ENCODE measurements at places on chromosomes 4 and X.

- no peak for DNase-seq
Observed at GRCh38 chr4:157204634-157205244, 15.8 kb upstream of the GRIA2 start.

DNA sequence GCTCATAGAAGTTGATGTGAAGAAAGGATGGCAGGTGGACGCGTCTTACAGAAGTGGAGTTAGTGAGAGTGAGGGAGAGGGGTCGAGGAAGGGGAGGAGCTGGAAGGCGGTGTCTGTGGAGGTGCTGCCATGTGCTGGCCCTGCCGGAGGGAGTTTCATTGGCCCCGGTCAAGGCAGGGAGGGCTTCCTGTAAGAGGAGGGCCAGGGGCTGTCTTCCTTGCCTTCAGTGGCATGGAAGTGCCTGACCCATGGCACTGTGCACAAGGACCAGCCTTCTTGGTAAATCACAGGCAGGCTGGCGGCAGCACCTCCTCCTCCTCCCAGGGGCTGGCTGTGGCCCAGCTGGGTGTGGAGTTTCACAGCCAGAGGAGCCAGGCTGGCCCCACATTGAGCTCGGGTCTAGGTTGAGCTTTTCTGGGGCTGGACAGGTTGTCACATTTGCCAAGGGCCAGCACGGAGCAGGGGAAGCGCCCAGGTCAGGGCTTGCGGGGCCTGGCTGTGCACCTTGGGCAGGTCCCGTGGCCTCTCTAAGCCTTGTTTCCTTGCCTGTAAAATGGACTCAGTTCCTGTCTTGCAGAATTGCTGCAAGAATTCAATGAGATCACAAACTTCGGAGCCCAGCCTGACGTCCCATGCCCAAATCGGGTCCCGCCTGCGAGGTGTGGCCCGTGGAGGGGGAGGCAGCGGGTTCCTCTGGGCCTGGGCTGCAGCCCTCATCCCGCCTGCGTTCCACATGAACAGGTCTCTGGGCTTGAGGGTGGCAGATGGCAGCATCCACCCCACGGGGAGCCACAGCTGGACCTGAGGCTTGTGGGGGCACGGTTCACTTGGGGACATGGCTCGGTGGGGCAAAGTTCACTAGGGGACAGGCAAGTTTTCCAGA, 7.0 kb downstream of the HTRA3 start:
- no peak for DNase-seq

GRCh38 chrX:20140420-20140819, 1.2 kb downstream of the EIF1AX start:
- DNase-seq, result no peak

- no peak for DNase-seq
Observed at GRCh38 chrX:46627711-46628419, 54.3 kb downstream of the CHST7 start.

DNA sequence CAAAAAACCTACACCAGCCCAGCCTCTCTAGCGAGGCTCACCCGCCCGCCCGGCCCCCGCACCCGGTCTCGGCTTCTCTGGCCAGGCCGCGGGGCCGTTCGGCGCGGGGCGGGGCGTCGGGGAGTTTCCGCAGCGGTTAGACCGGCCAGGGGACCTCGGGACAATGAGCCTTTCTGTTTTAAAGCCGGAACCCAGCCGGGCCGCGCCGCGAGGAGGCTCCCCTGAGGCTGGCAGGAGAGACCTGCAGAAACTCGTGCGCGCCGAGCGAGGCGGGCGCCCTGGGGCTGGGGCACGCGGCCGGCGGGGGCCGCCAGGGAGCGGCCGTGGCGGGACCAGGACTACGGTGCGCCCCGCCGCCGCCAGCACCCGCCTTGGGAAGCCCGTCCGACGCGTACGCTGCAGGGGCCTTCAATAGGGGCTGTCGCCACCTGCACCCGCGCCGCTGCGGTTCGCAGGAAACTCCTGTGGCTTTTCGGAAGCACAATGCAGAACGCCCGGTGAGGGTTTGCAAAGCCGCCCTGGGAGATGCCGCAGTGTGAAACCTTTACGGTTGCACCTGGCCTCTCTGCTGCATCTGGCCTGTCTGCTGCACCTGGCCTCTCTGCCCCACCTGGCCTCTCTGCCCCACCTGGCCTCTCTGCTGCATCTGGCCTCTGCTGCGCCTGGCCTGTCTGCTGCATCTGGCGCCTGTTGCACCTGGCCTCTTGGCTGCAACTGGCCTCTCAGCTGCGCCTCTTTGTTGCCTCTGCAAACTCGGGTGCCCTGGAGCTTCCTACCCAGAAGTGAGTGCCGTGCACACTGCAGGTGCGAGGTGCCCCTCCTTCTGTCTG, 63.9 kb downstream of the TRAPPC11 start:
- DNase-seq, result peak; percentile 38

DNA sequence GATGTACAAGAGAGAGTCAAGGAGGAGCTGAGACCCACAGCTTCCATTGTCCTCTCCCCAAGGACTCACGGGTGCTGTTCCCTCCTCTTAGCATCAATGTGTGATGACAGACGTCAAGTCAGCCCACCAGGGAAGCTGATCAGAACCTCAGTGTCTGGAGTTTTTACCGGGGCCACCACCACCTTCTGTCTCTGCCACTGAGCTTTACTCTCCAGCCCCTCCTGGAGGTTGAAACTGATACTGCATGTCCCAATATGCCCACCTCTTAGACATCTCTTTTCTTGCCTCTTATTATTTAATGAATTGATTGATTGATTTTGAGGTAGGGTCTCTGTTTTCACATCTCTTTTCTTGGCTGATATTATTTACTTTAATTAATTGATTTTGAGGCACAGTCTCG, 10.3 kb upstream of the AKAP17A start:
- peak; percentile 12 for DNase-seq

GRCh38 chrX:113289503-113289902, 448.9 kb upstream of the AMOT start:
- DNase-seq, result no peak

DNA sequence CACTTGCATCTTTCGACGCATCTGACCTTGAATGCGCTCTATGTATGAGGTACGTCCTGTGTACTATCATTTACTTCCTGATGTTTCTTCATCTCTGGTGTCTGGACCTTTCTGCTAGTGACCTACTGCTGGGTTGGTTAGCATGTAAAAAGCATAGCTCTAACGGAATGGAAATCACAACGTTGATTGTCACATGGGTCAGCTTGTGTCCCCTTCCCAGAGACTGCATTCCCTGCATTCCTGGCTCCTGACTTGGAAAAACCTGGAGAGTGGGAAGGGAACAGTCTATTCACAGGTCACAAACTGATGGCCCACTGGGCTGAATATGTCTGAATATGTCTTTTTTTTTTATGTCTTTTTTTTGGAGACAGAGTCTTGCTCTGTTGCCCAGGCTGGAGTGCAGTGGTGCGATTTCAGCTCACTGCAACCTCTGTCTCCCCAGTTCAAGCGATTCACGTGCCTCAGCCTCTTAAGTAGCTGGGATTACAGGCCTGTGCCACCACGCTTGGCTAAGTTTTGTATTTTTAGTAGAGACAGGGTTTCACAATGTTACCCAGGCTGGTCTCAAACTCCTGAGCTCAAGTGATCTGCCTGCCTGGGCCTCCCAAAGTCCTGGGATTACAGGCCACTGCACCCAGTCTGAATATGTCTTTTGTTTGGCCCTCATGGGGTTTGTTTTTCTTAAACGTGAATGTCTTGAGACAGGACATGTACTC, 16.3 kb downstream of the LONRF3 start:
- no peak for DNase-seq

- no peak for DNase-seq
Observed at GRCh38 chr4:22483551-22483981, 32.3 kb downstream of the ADGRA3 start.

DNA sequence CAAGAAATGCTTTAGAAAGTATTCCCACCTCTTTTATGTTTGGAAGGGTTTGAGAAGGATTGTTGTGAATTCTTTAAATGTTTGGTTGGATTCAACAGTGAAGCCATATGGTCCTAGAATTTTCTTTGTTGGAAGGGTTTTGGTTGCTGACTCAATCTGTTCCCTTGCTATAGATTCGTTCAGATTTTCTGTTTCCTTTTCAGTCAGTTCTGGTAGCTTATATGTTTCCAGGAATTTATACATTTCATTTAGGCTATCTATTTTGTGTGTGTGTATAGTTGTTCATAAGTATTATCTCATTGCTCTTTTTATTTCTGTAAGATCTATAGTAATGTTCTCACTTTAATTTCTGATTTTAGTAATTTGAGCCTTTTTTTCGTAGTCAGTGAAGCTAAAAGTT, 114.4 kb downstream of the MSN start:
- no peak for DNase-seq

GRCh38 chrX:16207634-16208033, 40.4 kb downstream of the MAGEB17 start:
- no peak for DNase-seq

GRCh38 chr4:172601195-172601594, 567.4 kb upstream of the GALNT7 start:
- no peak for DNase-seq

GRCh38 chr4:124181039-124181438, 531.5 kb downstream of the ANKRD50 start:
- DNase-seq, result no peak

- no peak for DNase-seq
Observed at GRCh38 chr4:73451404-73451803, 15.4 kb downstream of the AFP start.

DNA sequence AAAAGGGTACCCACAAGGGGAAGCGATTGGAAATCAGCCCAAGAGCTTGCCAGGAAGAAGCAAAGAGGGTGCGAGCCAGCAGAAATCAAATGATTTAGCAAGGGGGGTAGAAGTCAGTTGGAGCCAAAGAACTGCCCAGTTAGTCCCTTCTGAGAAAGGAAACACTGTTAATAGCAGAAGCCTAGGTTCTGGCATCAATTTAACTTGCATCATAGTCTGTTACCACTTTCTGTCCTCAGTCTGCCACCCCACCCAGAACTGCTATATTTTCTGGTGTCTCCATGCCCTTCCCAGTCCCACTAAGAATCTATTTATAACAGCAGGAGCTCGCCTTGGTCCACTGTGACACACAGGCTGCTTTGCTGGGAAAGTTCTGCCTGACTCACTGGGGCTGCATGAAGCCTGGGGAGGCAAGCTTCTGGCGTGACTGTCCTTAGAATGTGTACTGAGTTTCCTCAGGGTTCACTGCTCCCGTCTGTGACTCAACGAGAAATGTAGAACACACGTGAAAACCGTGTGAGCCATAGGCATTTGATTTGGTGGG, 157.8 kb upstream of the TTC29 start:
- peak; percentile 48 for DNase-seq

DNA sequence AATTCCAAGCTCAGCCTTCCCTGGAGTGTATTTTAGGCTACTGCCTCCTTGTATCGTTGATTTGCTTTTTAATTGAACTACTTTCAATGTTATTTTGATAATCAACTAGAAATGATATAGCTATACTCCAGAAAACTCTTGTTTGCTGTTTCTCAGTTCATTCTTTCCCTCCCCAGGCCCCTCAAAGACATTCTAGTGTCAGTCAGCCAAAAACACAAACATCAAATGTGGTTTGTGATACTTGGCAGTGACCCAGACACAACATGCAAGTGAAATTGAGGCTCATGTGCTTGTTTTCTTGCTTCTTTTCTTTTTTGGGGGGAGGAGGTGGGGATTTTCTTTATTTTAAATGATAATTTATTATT, 7.6 kb downstream of the FAT4 start:
- peak; percentile 63 for DNase-seq

- no peak for DNase-seq
Observed at GRCh38 chr4:40292313-40292759, 42.8 kb upstream of the CHRNA9 start.

GRCh38 chr4:140286456-140286855, 87.0 kb upstream of the SCOC start:
- no peak for DNase-seq

GRCh38 chr4:153008578-153009199, 72.6 kb downstream of the FHDC1 start:
- no peak for DNase-seq

DNA sequence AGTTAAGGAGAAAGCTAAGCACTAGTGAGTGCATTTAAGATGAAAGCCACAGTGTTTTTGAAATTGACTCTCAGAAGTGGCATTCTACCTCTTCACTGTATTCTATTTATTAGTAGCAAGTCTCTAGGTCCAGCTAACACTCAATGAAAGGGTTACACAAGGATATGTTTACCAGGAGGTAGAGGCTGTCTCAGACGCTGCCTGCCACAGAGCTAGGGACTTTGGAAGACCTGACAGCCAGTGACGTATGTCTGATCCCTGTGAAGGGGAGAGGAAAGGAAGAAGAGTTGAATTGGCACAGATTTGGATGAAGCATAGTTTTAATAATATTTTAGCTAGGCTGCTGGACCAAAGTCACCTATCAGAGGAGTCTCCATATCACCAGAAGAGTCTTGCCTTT, 36.5 kb upstream of the KLHL2 start:
- DNase-seq, result no peak

DNA sequence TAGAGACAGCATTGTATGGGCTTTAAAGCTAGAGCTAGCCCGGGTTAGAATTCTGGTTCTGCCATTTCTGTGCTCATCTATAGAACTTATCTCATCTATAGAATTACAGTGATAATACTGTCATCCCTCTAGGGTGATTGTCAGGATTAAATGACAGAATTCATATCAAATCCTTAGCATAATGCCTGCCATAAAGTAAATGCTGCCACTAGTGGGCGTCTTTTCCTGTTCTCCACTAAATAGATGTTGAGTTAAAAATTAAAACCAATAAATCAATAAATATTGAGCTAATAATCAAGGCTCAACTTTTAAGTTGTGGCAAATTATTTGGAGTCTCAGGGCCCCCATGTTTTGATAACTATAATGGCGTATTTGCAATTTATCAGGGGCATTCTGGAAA, 19.7 kb downstream of the GRIA3 start:
- DNase-seq, result no peak

- DNase-seq, result peak; percentile 81
Observed at GRCh38 chr4:52869196-52869595, 7.1 kb downstream of the RASL11B start.

DNA sequence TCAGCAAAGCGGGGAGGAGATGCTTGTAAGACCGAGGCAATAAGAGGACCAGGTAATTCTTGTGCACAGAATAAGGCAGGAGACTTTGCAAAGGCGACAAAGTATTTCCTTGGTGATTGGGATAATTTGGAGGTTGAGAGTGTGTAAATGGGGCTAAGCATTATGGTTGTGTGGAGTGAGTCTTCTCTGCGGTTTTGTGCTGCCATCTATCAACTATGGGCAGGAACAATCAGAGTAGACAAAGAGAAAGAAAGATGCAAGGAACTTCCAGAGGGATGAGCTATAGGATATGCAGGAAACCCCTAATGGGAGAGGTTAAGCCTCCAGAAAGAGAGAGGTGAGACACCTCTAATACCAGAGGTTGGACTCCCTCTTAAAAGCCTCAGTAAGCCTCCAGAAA, 339.8 kb downstream of the PAPSS1 start:
- no peak for DNase-seq

GRCh38 chr4:105179539-105180401, 33.1 kb downstream of the TET2 start:
- DNase-seq, result no peak

DNA sequence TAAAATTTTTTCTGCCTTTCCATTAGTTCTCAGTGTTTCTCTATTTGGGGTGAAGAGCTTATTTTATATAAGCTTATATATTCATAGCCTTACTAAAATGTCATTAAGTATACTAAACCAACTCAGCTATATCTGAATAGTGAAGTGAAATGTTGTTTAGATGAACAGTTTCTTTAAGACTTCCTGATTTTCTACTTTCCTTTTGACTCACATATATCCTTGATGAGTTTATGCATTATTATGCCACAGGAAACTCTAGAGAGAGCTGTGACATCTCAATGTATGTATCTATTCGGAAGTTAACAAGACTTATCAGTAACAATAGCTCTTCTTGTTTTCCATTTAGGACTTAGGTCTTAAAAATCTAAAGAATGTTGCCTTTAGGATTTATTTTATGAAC, 1491.8 kb upstream of the IGFBP7 start:
- no peak for DNase-seq

Measured in globus pallidus (tissue), 1 donor.